ENCODE measurements at places on chromosomes 5 and 9.
A peak's percentile ranks its signal among the peaks of the same experiment; 100 is the strongest.

DNA sequence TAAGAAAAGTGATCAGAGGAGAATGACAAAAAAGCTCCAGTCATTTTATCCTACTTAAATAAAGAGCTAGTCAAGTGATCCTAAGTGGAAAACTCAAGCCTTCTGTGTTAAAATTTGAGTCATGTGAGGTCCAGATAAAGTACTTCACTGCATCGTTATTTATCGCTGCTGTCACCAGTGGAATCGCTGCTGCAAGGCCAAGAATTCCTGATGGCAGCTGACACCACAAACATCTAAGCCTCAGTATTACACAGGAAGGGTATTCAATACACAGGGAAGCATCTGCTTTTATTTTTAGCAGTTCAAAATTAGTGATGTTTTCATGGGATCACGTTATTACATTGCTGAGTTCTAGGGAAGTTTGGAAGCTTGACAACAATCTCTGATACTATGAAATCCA, 190.3 kb downstream of the GOLPH3 start:
- H3K4me3 ChIP-seq, result no peak overlapping the region
- no peaks in the 10 kb centered on the region for H3K36me3 ChIP-seq
- no peak for DNase-seq
- no peaks in the 10 kb centered on the region for H3K27me3 ChIP-seq
- no peaks in the 10 kb centered on the region for H3K4me1 ChIP-seq

- peaks cover 21% of the 10 kb centered on the region for H3K4me1 ChIP-seq
- peaks cover 6% of the 10 kb centered on the region for H3K36me3 ChIP-seq
- DNase-seq, result peak; percentile 26
- no peaks in the 10 kb centered on the region for H3K27me3 ChIP-seq
These were observed 49.6 kb downstream of the NSUN2 start for GRCh38 chr5:6583049-6583880.

DNA sequence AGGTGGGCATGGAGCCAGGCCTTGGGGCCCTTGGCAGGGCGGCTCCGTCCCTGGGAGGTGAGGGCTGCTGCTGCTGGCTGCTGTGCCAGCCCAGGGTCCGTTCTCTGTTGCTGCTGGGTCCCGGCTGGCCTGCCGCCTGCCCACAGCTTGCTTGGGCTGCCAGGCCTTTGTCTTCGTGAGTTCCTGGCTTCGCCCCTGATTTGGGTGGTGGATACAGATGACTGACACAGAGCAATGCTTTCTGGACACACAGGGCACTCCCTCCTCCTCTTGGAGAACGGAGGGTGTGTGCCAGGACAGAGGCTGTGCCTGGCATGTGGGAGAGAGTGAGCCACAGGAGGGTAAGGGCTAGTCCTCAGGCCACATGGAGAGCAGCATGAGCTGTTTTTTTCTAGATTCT, 166.1 kb downstream of the MACROH2A1 start:
- H3K4me3 ChIP-seq, result no peak overlapping the region
- no peaks in the 10 kb centered on the region for H3K36me3 ChIP-seq
- H3K4me1 ChIP-seq, result peaks cover 31% of the 10 kb centered on the region
- no peaks in the 10 kb centered on the region for H3K27me3 ChIP-seq

DNA sequence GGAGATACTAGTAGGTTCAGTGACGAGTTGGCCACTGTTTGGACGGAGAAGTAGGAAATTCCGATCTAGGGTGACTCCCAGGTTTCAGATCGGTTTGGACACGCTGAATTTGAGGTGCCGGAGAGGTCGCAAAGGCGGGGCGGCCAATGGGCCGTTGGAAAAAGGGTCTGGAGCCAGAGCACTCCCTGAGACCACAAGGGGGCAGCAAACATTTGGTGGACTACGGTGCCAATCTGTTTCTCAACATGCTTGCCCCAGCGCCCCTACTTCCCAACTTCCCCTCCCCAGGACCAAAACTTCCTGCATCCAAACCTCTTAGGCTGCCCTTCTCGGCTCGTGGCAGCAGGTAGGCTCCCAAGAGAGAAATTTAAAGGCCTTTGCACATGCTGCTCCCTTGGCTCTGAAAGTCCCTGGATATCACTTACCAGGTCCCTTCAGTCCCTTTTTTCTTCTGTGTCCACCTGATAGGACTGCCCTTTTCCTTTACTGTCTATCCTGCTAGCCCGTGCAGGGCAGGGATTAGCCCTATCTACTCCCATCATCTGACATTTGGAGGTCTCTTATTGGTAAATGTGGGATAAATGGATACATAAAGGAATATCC, 992 bp upstream of the RPP25L start:
- peak overlapping the region; percentile 85 for H3K27ac ChIP-seq
- peaks cover 26% of the 10 kb centered on the region for H3K4me1 ChIP-seq
- H3K27me3 ChIP-seq, result no peaks in the 10 kb centered on the region
- H3K4me3 ChIP-seq, result peak overlapping the region; percentile 82

DNA sequence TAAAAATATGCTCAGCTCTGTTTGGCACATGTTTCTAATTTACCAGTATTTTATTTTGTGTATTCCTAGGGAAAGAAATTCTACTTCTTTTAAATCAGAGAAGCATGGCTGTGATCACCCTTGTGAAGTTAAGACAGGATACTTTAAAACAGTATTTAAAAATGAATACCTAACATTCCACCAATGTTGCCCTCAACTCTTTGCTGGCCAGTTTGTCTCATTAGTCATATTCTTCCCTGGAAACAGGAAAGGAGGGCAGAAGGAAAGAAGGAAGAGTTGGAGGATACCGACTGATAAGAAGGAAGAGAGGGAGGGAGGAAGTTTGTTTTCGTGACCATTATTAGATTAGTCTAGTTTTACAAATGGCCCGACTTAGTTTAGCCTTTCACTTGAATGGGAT, 137.4 kb downstream of the PLK2 start:
- DNase-seq, result no peak
- no peak overlapping the region for H3K27ac ChIP-seq
- H3K4me3 ChIP-seq, result no peak overlapping the region
- H3K27me3 ChIP-seq, result no peaks in the 10 kb centered on the region
- H3K36me3 ChIP-seq, result no peaks in the 10 kb centered on the region
- H3K4me1 ChIP-seq, result no peaks in the 10 kb centered on the region

DNA sequence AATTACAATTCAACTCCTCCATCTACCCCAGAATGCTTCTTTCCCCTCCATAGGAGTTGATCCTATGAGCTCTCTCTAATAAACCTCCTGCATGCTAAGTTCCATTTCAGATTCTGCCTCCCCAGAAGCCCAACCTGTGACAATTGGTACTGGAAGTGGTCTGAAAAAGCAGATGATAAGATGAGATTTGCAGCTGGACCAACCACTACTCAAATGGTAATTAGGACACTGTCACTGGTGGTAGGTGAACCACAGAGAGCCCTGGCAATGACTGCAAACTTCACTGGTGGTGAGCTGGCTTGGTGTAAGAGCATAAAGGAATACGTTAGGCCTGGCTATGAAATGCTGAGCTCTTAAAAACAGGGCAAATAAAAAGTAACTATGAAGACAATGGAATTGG, 112.6 kb downstream of the ESM1 start:
- no peak overlapping the region for H3K4me3 ChIP-seq
- no peaks in the 10 kb centered on the region for H3K4me1 ChIP-seq
- H3K27me3 ChIP-seq, result peaks cover 2% of the 10 kb centered on the region
- no peak for DNase-seq
- no peak overlapping the region for H3K27ac ChIP-seq
- no peaks in the 10 kb centered on the region for H3K36me3 ChIP-seq

- peaks cover 2% of the 10 kb centered on the region for H3K27me3 ChIP-seq
- H3K4me3 ChIP-seq, result no peak overlapping the region
- no peak for DNase-seq
- H3K4me1 ChIP-seq, result peaks cover 25% of the 10 kb centered on the region
- no peak overlapping the region for H3K27ac ChIP-seq
- H3K36me3 ChIP-seq, result no peaks in the 10 kb centered on the region
These were observed 49.3 kb downstream of the DUSP1 start for GRCh38 chr5:172721455-172722326.
